ENCODE measurements at places on chromosomes 3 and 15.

DNA sequence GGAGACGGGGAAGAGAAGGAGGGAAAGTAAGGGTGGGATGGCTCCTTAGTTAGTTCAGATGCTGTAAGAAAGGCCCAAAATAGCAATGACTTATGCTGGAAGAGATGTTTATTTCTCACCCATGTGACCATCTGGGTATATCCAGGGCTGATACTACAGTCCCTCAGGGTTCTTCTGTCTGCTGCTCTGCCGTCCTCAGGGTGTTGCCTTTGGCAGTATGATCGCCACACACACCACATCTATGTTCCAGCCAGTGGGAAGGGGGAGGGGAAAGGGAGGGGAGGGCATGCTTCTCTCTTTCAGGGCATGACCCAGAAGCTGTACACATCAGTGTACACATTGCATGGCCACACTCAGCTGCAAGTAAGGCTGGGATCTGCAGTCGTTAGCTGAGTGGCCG lies 10.2 kb downstream of the CD276 start:
- no peak for DNase-seq

DNA sequence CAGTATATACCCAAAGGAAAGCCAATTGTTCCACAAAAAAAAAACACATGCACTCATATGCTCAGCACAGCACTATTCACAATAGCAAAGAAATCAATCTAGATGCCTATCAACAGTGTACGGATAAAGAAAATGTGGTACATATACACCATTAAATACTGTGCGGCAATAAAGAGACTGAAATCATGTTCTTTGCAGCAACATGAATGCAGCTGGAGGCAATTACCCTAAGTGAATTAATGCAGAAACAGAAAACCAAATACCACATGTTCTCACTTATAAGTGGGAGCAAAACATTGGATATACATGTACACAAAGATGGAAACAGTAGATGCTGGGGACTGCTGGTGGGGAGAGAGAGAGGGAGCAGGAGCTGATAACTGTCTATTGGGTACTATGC lies 124.2 kb upstream of the AADACL2 start:
- DNase-seq, result no peak

GRCh38 chr3:195253923-195254432 lies 17.0 kb downstream of the XXYLT1 start:
- no peak for DNase-seq

GRCh38 chr15:91566141-91566540 lies 287.4 kb upstream of the SLCO3A1 start:
- no peak for DNase-seq

DNA sequence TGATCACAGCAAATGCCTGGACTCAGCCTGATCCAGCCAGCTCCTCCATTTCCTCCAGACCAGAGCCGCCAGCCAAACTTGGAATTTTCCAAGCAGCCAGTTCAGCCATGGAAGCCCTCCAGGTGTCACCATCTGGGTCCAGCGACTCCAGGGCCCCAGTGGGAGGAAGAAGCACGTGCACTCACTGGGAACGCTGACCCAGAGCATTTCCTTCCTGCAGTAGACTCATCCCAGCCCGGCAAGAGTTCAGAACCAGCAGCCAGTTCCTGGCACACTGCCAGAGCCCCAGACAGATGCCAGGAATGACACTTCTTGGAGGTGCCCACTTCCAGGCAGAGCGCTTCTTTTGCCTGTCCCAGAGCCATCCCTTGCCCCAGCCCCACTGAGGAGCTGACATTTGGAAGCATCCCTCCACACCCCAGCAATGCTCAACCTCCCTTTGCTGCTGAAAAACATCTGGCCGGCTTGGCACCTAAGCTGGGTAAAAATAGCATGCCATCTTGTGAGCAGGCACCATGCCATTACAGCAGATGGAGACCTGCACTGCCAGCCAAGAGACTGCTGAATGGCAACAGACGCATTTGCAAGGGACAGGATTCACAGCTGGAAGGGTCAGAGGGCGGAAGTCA lies 460.3 kb upstream of the PROK2 start:
- DNase-seq, result no peak

DNA sequence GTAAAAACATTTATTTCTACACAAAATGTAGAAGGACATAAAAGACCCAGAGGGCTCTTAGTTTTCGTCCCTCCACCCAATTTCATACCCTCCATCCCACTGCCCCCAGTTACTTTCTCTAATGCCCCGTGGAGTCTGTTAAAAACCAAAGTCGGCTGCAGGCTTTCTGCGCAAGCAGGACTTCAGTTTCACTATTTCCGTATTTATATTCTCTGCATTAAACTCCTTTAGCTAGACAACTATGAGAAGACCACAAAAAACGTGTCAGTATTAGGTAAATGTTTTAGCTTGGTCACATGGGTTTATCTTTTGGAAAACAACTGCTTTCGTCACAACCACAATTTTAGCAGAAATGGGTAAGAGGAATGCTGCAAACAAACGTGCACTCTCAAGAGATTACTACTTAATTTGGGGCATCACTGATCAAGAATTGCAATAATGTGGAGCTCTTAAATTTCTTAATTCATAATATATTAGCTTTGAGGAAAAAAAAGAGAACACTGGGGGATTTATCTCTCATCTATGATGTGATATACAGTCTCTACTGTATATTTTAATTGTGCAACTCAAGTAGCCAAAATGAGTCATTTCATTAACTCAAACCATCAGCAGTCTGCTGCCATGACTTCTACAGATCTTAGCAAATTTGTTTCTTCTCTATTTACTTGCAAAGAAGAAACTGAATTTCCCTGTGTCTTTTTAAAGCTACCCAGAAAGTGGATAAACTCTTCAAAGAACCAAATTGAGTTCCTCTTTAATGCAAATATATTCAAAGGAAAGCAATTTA lies 740 bp upstream of the NSMCE3 start:
- DNase-seq, result no peak

DNA sequence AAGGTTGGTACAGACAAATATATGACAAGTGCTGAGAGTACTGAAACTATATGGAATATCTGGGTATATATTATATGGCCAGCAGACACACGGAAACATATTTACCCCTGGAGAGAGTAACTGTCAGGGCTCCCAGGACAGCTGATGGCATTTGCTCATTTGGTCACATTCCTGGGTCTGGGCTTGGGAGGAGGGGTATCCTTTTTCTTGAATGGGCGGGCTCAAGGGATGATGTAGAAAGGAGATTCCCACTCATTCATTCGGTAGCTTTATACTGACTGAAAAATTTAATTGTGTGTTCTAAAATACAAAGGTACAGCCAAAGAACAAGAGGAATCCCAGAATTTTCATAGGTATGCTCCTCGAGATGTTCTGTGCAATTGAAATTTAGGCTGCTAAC lies 131.0 kb downstream of the KCNAB1 start:
- DNase-seq, result no peak

- DNase-seq, result no peak
Measured at GRCh38 chr15:24633082-24633481, 42.5 kb upstream of the NPAP1 start.

- DNase-seq, result no peak
Measured at GRCh38 chr15:35442742-35443141, 103.2 kb downstream of the DPH6 start.

DNA sequence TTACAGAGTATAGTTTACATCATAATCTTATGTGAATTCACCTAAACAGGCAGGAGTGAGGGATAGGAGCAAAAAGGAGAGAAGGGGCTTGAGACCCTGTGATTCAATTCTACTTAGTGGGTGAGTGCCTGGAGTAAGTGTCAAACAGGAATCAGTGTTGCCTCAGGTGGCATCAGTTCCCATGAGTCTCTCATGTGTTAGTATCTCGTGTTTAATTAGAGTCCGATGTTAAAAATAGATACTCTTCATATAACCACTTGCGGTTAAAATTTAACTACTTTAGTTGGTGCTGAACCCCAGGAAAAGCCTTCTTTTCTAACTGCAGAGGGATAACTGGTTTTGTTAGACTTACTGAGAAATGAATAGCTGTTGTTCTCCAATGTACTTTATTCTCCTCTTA lies 251.5 kb downstream of the SUCLG2 start:
- DNase-seq, result no peak

DNA sequence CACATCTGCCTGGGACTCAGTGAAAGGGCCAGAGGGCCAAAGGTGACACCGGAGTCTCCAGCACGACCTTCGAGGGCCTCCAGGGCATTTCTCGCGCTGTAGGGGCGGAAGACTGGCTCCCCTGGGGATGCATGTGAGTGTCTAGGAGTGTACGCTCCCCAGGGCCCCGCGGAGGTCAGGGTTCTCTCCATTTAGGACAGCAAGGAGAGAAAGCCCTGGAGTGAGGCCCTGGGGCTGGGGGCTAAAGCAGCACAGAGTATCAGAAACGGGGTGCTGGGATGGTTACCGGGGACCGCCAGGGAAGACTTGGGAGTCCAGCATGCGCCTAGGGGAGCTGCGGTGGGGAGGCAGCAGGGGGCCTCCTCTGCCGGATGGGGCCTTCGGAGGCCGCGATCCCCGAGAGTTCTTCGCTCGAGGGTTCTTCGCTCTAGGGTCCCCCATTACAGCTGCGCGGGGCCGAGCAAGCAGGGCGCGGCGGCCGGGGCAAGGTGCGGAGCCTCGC lies 595 bp upstream of the APBA2 start:
- no peak for DNase-seq

DNA sequence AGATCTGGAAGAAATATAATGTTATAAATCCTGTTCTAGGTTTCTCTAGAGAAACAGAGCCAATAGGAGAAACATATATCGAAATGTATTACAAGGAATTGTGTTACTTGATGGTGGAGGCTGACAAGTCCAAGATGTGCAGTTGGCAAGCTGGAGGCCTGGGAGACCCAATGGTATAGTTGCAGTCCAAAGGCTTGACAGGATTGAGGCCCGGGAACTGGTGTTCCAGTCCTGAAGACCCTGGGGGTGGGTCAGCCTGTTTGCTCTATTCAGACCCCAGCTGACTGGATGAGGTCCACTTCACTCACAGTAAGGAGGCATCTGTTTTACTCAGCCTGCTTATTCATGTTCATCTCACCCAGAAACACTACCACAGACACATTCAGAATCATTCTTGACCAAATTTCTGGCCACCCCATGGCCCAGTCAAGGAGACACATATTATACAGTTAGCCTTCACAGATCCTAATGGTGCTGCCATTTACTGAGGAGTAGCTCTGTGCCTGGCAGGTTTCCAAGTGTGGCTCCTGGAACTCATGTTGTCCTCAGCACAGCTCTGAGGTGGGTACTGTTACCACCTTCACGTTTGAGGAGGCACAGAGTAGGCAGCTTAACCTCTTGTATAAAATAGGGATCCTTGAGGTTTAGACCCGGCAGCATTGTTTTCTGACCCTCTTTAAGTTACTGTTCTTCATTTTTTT lies 3.7 kb downstream of the TRAK1 start:
- DNase-seq, result no peak

DNA sequence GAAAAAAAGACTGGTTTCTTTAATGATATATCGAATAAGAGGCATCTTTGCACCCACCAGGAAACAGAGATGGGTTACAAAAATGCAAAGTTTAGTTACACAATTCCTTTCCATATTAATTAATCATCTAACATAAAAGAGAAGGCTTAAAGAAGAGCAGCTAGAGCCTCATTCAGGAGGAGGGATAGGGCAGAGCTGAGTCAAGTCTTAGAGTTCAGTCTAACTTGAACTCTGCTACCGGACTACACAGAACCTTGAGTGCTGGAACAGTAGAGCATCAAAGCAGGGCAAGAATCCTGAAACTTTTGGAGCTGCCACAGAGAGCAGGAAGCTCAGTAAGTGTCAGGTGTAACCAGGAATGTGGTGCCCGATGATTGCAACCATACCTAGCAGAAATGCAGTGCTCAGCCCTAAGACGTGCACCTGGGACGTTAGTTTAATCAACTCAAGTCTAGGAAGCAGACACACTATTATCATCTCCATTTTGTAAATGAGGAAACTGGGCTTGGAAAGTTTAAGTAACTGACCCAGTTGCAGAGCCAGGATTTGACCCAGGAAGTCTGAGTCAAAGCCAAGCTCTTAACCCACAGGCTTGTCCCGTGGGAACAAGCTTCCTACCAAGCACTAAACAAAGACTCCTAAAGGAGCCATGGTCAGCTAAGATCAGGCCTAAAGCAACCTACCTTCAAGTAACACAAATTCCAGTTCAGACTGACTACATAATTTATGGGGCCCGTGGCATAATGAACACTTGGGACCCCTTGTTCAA lies 187.4 kb downstream of the FOXP1 start:
- DNase-seq, result no peak

DNA sequence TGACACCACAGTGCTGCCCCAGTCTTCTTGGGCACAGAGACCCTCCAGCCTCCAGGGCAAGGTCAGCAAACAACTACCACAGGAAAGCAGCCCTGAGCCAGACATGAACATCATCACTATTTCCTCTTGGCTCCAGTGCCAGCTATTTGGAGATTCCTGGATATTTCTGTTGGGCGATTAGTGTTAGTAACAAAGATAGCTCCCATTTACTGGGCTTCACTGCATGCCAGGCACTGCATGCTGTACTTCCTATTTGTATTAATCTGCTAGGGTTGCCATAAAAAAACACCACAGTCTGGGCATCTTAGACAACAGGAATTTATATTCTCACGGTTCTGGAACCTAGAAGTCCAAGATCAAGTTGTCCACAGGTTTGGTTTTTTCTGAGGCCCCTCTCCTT lies 255.1 kb upstream of the STT3B start:
- DNase-seq, result no peak

GRCh38 chr3:45506751-45507391 lies 87.7 kb upstream of the LIMD1 start:
- no peak for DNase-seq

DNA sequence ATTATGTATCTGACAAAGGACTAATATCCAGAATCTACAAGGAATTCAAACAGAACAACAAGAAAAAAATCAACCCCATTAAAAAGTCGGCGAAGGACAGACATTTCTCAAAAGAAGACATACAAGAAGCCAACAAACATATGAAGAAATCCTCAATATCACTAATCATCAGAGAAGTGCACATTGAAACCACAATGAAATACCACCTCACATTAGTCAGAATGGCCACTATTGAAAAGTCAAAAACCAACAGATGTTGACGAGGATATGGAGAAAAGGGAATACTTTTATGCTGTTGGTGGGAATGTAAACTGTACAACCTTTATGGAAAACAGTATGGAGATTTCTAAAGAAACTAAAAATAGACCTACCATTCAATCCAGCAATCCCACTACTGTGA lies 233.1 kb upstream of the PLSCR5 start:
- no peak for DNase-seq

- DNase-seq, result no peak
Measured at GRCh38 chr3:39962581-39962980, 153.2 kb downstream of the MYRIP start.

Measured in WTC11 (cell line).